ENCODE measurements at places on chromosomes 4 and X.

DNA sequence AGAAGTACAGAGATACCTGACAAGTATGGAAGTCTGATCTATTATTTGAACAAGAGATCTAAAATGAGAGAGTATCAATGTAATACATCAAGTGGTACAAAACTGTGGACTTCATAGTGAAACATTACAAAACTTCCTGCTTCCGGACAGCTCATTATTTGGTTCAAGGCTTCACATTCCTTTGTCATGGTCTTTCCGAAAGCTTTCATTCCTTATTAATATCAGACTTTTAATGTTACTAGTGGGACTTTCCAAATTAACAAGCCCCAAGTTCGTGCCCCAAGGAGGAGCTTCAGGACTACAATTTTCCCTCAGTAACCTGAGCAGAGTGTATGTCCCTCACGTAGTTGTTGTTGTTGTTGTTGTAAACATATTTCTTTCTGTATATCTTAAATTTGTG, 1.2 kb downstream of the CHIC2 start:
- no peak for DNase-seq

DNA sequence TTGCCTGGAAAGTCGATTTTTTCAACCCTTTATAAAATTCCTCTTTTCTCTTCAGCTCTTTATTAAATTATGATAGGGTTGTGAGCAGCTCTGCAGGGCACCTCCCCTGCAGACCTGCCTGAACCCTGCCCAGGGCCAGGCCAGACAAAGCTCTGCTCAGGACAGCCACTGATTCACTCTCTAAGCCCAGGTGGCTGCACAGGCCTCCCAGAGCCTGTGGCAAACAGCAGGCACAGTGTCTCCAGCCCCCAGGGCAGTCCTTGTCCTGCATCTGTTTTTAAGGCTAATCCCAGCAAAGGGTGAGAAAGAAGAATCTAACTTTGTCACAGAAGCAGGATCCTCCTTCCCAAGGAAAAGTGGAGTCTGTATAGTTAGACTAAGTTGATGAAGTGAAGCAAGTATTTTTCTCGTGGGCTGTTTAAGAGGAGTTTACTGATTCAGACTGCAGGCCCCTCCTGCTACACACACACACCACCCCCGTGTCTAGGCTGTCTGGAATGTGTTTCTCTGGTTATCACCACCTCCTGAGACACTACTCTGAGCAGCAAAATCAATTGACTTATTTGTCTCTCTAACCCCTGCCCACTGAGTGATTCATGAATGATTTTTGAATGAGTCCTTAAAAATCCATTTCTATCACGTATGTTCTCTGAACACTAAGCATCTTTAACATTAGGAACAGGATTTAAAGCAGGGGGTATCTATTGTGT, 101.7 kb downstream of the CHIC2 start:
- peak; percentile 82 for DNase-seq

DNA sequence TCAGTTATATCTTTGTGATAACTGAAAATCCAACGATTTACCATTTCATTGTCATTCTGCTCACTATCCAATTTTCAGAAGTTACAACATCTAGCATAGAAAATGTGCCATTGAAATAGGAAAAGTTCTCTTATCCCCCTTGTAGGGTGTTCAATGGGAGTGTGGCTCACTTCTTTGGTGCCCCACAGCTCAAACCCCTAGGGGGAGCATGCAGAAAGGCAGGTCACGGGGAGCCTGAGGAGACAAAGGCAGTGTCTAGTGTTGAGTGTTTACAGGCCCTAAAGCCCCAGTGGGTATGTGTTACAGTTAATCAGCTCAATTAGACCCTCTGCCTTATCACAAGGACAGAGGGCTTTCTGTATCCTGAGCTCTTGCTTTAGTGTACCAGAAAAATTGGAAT, 243.4 kb upstream of the GRID2 start:
- DNase-seq, result no peak

GRCh38 chr4:104901438-104901837, 245.2 kb upstream of the TET2 start:
- peak; percentile 18 for DNase-seq

DNA sequence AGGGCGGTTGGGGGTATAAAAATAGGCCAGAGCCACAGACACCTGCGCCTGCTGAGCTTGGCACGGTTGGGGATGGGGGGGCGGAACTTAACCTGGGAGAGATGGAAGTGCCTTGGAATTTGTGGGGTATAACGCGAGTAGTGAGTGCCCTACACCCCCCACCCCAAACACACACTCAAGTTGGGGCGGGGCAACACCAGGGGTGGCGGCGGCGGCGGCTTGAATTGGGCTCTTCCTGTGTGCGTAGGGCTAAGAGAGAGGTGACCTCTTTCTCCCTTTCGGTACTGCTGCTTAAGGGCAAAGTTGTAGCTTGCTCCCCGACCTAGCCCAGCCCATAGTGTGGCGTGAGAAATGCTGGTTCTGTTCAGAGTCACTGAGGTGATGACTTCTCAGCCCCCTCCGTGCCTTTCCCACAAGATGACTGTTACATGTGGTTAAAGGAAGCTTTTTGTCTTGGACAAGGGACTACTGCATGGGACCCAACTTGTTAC, 839 bp downstream of the STK26 start:
- DNase-seq, result peak; percentile 29

DNA sequence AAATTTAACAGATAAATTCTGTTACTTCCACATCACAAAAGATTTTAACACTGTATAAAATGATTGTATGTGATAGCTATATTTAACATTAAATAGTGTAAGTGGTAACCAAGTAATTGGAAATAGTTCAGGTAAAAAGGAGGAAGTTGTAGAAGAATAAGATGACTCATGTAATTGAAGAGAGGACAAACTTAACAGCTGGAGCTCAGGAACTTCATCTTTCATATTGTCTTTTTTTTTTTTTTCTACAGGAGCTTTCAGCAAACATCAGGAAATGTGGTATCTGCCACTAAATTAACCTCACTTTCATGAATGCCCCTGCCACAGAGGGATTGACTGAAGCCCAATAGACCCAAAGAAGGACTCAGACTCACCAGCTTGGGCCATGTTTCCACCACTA, 188.4 kb upstream of the VEGFC start:
- DNase-seq, result no peak

DNA sequence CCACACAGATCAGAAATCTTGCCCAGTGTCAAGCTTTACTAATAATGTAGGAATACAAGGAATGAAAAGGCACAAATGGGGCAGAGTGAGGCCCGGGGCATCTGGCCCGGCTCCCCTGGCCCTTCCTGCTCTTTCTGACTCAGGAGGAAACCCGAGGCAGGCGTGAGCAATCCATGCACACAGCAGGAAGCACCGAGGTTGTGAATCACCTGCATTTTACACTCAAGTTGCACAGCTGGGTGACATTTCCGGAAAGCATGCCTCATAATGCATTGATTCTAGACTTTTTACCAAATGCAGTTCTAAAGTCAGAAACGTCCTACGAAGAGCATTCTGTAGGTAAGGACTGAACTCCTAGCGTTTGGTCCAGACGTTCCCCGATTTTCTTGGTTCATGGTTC, 38.9 kb downstream of the PRIMPOL start:
- DNase-seq, result peak; percentile 3

- DNase-seq, result no peak
Measured at GRCh38 chr4:56654238-56654632, 26.9 kb downstream of the HOPX start.

GRCh38 chr4:10096978-10097335, 19.6 kb downstream of the WDR1 start:
- DNase-seq, result no peak

- DNase-seq, result no peak
Measured at GRCh38 chrX:119226446-119226845, 9.6 kb upstream of the PGRMC1 start.

- DNase-seq, result no peak
Measured at GRCh38 chr4:141739636-141740035, 103.3 kb downstream of the IL15 start.

- DNase-seq, result no peak
Measured at GRCh38 chrX:76064825-76065224, 108.0 kb upstream of the PBDC1 start.

- no peak for DNase-seq
Measured at GRCh38 chrX:153827016-153827415, 3.3 kb downstream of the PDZD4 start.

GRCh38 chr4:78749972-78750727, 26.0 kb upstream of the BMP2K start:
- DNase-seq, result no peak

- DNase-seq, result peak; percentile 11
Measured at GRCh38 chrX:35711281-35711680, 86.9 kb upstream of the MAGEB16 start.

DNA sequence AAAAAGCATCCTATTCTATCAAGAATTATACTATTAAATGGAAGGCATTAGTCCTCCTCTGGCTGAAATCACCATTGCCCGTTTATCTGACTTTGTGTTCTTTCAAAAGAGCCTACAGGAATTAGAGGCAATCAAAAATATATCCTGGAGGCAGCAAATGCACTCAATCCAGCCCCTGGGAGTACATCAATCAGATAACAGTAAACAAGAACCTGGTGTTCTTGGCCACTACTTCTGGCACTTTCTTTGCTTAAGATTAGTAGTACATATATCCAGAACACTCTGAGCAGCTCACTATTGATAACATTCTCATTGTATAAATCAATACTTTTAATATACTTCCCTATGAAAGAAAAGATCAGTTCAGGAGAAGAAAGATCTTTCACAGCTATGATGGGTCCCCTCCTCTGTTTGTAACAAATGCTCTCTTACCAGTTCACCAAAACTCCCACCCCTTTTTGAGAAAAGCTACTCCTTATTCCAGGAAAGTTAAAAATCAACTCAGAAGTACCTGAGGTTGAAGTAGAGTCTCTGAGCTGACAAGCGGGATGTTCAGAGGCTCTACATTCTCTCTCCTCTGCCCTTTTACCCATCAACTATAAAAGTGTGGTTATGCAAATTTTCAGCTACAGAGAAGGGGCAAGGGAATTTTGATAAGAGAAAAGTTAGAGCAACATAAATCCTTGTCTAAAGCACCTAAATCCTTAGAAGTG, 176.0 kb downstream of the COX18 start:
- DNase-seq, result no peak

DNA sequence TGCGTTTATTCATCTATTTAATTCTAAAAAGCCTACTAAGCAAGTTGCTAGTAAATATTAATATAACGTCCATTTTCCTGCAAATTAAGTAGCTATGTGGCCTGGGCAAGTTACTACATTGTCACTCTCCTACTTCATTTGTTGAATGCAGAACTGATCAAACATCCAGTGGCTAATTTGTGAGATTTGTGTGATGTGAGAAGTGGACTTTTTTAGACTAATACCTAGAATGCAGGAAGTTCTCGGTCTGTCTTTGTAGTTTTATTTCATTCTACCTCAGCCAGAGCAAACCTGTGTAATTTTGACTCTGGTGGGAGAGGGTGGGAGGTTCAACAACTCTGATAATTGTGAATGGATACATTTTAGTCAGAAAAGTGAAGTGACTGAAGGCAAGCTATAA, 840 bp downstream of the GUF1 start:
- no peak for DNase-seq

- no peak for DNase-seq
Measured at GRCh38 chr4:141121768-141122454, 11.4 kb downstream of the RNF150 start.

- DNase-seq, result peak; percentile 58
Measured at GRCh38 chr4:125283707-125284279, 31.0 kb upstream of the FAT4 start.

DNA sequence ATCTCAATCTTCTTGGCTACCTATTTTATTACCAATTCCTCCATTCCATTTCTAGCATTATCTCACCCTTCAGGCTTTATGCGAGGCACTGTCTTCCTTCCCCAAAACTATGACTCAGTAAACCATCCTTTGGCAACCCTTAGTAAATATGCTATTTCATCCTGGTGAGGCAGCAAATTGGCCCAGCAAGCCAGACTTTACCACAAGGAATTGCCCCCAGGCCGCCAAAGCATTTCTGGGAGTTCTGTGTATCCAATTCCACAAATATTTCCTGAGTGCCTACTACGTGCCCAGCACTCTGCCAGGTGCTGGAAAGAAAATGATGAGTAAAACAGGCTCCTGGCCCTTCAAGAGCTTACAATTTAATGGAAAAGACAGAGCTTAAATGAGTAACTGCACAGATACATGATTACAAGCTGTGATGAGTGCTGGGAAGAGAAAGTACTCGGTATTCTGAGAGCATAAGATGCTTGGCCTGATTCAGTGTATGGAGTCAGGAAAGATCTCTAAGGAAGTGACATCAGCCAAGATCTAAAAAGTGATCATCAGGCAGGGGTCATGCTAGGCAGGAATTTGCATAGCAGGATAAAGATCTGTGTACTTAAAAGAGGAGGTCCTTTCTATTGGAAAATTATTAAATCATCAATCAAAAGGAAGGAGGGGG, 193.8 kb downstream of the ADAMTS3 start:
- peak; percentile 24 for DNase-seq

DNA sequence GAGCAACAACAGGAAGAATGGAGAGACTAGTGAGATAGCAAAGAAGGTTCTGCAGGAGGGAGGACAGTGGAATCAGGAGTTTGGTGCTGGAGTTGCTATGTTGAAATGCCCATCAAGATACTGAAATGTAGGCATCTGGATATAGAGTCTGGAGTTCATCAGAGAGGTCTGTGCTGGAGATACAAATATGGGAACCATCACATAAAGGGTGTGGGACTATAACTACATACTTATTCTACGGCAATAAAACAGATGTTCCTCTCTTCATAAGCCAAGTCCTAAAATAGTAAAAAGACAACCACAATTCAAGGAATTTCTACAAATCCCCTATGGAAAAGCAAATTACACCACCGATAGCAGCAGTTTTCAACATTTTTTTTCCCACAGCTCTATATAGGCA, 1.6 kb downstream of the MED14 start:
- no peak for DNase-seq

GRCh38 chr4:62360156-62360545, 1160.0 kb downstream of the ADGRL3 start:
- no peak for DNase-seq

GRCh38 chr4:80610845-80611677, 275.5 kb downstream of the CFAP299 start:
- DNase-seq, result peak; percentile 53

GRCh38 chr4:13852411-13852810, 224.9 kb upstream of the BOD1L1 start:
- no peak for DNase-seq

- no peak for DNase-seq
Measured at GRCh38 chr4:80407246-80407645, 71.7 kb downstream of the CFAP299 start.

- DNase-seq, result peak; percentile 77
Measured at GRCh38 chr4:120921456-120922380, 808 bp downstream of the PRDM5 start.

GRCh38 chr4:73129319-73129718, 59.8 kb upstream of the COX18 start:
- no peak for DNase-seq

DNA sequence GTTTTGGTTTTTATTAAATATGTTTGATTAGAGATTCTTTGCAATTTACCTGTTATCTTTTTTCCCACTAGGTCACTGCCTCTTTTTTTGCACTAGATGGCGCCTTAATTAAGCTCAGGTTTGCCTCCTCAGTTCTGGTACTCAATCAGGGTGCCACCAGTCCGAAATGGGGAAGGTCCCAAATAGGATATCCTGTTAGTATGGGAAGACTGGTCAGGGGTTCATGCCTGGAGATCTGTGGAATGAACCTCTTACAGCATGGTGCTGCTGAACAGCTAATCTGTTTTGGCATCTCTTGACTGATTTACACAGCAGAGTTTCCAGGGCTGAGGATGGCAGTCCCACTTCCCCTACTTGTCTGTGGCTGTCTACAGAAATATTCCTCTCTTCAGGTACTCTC, 24.2 kb upstream of the VSIG1 start:
- no peak for DNase-seq

GRCh38 chr4:66653937-66654336, 891.4 kb downstream of the CENPC start:
- DNase-seq, result no peak

Data from SJCRH30 (cell line).